Camera-type eye (tissue), 1 donor: ENCODE measurements at places on chromosomes 1 and 21. TPM values are rescaled to one million over a fixed set of nuclear protein-coding genes. Genes with fewer than 3 reads are reported as not detected.

TFAP2E gene
- 5.5 TPM for total RNA-seq

PCBP3 gene
- total RNA-seq: 72.0 TPM

GPR157 gene
- 2.5 TPM for total RNA-seq

CA6 gene
- not detected for total RNA-seq

A3GALT2 gene
- total RNA-seq: 0.66 TPM

CD48 gene
- total RNA-seq: 2.6 TPM

ELAPOR1 gene
- total RNA-seq: 7.4 TPM
